ENCODE measurements at places on chromosomes 3 and 15.

GRCh38 chr15:76123031-76123430 is 63.2 kb downstream of the TMEM266 start:
- DNase-seq, result no peak

- DNase-seq, result no peak
These were observed 1050.6 kb upstream of the ALCAM start for GRCh38 chr3:104316118-104316517.

DNA sequence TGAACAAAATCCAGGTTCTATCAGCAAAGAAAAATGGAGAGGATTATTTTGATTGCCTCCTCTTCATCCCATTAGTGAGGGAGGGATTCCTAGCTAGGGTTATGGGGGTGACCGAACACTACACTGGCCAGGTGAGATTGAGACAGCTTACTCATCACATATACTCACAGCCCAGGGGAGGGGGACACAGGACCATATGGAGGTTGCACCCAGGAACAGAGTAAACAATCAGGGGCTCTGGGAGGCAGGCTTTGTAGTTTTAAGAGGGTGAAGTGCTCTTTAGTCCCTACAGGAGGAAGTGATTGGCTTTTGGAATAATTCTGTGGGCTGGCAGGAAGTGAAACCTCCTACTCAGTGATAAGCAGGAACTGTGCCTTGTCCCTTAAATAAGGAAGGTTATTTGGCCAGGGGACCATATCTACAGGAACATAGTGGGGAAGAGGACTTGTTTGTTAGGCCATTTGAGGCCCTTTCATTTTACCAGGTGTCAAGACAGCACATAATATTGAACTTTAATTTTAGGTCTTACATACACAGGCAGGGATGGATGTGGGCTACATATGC is 17.5 kb upstream of the KCTD6 start:
- no peak for DNase-seq

DNA sequence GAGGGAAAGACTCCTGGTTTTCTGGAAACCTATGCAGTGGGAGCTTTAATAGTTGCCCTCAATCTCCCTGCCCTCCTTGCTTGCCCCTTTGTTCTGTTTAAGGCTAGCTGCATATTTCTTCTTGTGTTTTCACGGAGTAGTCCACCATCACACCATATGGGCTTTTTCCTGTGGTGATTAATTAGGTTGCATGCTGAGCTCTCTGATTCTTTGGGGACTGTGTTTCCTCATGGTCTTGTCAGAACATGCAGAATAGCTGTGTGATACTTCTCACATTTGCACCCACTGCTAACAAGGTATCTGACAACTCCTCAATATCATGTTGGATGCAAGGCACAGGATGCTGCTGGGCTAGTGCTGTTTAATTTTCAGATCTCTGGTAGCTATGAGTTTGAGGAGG is 139.6 kb downstream of the PTPRG start:
- DNase-seq, result no peak

GRCh38 chr3:25621087-25621486 is 43.6 kb downstream of the TOP2B start:
- DNase-seq, result no peak

DNA sequence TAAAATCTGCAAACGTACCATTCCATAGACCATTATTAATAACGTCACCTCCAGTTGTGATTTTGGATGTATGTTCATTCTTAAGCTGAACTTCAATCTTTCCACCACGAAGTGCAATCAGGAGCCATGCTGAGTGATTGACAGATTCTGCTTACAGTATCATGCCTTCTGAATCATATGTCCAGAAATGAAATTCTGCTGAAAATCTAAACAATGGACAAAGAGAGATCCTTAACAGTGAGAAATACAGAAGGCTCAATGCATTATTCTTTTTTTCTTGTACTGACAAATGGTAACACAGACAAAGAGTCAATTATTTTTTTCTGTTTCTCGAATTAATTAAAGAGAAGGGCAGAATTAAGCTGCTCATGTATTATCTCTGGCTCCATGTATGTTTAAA is 1114.5 kb downstream of the EPHA3 start:
- DNase-seq, result no peak

GRCh38 chr3:127064391-127065137 is 81.6 kb downstream of the PLXNA1 start:
- DNase-seq, result no peak

DNA sequence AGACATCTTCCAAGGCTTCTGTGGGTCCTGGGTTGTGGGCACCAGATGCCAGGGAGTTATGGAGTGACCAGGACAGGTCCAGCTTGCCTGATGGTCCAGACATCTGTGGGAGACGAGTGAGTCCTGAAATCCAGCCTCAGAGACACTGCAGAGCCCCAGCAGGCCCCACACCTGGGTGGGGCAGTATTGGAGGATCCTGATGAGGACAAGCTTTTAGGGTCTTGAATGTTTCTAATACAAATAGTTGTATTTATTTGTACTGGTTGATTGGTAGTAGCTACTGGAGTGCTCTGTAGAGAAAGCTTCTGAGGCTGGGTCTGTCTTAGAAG is 67.5 kb upstream of the PRR23C start:
- DNase-seq, result no peak

- no peak for DNase-seq
These were observed 16.7 kb downstream of the ADAM10 start for GRCh38 chr15:58732625-58733363.

DNA sequence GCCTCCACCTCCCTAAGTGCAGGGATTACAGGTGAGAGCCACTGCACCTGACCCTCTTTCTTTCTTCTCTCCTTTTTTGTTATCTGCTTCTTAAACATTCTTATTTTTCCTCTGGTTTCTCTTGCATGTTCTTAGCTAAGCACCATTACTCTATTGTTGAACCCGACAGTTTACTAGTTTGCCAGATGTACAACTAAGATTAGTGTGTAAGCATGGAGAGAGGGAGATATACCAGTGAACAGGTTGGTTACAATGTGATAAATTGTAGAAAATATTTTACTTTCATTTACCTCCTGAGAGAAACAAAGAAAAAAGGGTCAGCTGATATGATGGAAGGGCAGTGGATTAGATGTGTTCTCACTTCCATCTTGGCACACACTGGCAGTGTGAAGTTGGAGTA is 4.9 kb downstream of the HAUS2 start:
- DNase-seq, result no peak

DNA sequence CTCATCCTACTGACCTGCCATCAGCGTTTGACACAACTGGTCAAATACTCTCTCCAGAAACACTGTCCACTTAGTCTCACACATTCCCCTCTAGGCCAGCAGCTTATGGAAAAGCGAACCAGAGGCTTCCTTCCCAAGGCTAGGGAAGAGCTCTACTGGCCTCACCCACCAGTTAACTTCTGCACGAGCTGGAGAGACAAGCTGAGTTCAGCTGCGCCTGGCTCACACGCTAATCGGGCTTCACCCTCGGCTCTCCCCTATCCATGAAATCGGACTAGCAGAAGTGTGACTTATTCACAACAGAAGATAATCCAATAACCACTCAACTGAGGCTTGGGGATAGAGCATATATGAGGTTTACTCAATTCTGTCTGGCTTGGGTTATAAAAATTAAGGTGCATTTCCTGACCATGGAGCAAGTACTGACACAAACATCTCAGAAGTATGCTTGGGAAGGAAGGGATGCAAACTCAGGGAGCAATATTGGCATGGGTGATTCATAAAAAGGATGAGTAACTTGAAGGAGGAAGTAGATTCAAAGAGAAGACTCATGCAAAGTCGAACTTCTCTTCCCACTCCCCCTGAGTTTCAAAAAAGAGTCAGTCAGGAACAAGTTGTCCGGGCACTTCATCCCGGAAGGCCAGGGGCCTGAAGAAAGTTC is 73.1 kb downstream of the XXYLT1 start:
- no peak for DNase-seq

DNA sequence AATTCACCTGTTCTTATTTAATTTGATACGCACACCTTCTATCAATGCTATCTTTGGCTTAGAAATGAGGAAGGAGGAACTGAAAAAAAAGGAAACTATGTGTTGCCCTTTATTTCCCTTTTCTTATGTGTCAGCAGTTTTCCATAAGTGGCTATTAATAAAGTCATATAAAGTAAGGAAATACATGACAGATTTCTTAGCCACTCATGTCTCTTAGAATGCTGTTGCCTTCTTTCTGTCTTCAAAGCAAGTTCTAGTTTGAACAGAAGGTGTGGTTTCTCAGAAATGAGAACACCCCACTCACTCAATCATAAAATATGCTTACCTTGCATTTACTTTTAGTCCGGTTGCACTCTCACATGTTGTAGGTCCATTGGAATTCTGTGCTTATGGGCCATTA is 640.5 kb upstream of the GRM7 start:
- DNase-seq, result no peak

DNA sequence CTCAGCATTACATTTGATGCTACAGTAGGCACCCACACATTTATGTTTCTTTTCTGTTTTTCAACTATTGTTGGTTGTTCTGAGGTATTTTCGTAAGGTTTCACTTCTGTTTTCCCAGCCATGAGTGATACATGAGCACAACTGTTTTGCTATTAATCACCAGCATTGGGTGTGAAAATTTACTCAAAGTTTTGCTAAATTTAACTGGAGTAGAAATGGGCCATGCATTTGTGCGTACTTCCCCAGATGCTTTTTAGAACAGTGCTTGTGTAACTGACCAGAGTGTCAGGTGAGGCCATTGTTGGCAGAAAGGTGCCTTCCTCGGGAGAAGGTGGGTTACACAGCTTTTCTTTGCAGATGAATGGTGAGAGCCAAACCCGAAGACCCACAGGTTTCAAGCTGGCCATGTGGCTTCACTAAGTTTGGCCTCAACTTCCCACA is 70.4 kb downstream of the ST6GAL1 start:
- no peak for DNase-seq

DNA sequence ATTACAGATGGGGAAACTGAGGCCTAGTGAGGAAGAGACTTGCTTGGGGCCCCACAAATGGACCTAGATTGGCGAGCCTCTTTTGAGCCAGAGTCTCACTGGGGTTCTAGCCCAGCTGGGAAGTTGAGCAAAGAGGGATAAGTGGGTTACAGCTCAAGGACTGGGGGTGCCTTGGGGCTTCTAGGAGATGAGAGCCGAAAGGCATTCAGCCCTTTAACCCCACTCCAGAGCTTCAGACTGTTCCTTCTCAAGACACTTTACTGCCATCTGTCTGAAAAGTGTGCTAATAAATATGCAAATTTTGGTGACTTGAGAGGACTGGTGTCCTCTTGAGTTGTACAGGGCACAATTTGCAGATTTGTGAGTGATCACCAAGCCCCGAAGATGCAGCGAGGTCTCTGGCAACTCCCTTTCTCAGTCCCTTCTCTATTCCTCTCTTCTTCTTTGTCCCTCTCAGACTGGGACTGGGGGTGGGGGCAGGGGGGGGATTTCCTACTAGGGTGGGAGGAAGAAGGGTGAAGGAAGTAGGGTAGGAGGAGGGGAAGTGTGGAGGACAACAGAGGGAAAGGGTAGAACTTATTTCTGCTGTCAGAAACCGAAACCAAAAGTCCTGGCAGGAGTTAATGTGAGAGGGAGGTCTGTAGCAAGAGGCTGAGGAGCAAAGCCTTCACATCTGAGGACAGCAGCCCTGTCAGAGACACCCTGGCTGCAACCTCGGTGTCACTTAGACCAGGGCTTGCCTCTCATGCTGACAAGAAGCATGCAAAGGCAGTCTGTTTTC is 16.2 kb upstream of the ANKDD1A start:
- no peak for DNase-seq

DNA sequence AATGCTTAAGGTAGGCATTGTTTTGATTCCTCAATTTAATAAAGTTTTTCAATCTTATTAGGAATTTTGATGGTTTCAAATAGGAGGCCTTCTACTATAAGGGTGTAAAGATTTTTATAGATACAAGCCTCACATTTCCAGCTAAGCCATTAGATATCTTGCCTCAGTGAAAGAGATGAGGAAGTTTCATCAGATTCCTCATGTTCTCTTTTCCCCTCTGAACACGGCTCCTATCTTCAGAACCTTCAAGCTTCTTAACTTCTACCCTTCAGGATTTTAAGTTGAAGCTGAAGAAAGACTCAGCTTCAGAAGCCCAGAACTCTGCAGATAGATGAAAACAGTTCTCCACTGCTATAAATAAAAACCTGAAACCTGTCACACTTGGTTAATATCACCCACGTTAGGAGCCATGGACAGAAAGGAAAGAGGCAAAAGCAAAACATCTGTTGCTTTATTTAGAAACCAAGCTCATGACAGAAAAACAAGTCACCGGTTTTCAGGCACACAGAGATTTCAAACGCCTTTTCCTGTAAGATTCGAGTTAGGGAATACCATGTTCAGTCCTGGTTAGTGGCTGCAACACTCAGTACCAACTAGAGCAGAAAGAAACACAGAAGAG is 82.2 kb upstream of the GOLGA8B start:
- DNase-seq, result no peak

DNA sequence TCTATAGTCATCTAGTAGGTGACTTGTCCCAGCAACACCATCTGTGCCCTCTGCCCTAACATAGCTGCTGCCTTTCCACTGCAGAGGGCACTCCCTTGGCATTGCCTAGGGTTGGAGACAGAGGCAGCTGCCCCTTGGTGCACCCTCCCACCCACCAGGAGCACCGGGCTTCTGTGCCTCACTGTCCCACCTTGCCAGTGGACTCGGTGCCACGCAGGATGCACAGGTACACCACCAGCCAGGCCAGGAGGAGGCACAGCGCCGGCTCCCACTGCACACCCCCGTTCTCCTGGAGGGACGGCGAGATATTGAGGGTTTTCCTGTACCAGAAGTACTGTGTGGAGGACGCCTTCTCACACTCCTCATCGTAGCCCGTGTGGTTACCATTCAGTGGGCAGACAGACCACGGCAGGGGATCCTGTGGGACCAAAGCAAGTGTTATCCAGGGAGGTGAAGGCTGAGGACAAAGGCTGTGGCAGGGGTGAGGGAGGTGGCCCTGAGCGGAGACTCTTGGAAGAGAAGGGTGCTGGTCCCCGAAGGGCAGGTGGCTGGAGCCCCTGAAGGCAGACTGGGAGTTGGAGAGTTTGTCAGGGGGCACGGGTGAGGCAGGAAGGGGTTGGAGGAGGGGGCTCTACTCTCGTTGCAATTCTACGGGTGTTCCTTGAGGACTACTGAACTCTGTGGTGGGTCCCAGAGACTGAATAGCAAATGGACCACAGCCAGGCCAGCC is 20.6 kb downstream of the SLC6A20 start:
- DNase-seq, result no peak

DNA sequence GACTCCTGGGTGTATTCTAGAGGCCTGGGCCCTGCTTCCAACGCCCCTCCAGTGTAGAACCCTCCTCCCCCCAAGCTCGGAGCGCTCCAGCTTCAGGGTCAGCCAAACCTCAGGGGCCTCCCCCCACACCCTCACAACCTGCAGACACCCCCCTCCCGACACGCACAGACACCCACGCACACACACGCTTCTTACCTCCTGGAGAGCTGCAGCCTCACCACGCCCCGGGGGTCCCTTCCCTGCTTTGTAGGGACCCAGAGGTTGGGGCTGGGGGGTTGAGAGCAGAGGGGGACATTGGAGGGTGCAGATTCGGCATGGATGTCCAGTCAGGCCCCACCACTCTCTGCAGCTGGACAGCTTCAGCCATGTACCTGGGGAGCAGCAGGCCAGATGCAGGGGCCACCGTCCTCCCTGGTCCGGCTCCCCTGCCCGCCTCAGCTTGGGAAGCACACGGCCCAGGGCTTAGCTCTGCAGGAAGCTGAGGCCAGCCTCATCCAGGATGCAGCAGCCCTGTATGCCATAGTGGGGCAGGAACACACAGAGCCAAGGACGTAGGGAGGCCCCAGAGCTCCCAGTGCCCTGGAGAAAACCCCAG is 13.0 kb downstream of the ZDHHC19 start:
- DNase-seq, result no peak
